ENCODE measurements at places on chromosomes 5 and 9.

DNA sequence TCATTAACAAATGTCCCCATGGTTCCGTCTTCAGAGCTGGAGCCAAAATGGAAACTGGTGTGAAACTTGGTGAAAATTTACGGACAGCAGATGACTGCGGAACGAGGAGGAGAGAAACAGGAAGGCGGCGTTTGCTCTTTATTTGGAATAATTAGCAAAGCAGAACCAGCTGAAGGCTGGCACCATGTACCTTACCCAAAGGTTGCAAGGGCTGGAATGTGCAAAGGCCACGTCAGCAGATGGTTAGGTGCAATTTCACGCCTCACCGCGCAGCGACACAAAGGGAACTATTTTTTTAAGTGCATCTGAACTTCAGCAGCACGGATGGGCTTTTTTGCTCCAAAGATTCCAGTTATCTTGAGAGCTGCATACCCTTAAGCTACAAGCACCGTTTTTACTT is 127.4 kb downstream of the COL23A1 start:
- DNase-seq: no peak

DNA sequence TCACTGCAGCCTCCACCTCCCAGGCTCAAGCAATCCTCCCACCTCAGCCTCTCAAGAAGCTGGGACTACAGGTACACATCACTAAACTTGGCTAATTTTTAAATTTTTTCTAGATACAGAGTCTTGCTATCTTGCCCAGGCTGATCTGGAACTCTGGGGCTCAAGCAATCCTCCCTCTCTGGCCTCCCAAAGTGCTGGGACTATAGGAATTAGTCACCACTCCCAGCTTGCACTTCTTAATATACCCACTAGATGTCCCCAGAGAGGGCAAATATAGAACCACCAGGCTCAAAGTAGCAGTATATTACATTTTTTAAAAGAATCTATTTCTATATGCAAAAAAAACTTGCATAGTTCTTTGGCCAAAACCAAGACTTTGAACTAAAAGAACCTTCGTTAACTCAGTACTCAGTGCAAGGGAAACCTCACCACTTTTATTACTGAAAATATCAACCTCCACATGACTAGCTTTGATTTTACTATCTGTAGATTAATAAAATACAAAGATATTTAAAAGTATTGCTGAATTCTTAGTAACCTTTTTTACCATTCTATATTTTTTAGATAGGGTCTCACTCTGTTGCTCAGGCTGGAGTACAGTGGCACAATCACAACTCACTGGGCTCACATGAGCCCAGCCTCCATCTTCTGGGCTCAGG is 25.8 kb upstream of the HSD17B3 start:
- DNase-seq: no peak

DNA sequence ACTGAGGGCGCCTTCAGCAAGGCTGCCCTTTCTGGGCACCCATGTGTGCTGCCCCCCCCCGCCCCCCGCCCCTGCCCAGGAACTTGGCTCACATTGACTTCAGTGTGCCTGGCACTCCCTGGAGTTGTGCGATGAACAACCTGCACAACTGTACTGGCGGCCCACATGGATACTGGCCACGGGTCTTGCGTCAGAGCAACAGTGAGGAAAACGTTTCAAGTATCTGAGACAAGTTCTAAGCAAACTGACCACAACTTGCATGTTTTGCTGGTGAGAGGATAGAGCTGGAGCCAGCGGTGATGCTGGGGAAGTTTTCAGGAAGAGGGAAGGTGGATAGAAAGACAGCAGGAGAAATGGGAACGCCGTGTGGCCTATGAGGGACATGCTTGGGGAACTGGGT is 45.4 kb downstream of the HABP4 start:
- DNase-seq: no peak

- no peak for DNase-seq
These were observed 37.5 kb upstream of the SHB start for GRCh38 chr9:38106488-38106887.

DNA sequence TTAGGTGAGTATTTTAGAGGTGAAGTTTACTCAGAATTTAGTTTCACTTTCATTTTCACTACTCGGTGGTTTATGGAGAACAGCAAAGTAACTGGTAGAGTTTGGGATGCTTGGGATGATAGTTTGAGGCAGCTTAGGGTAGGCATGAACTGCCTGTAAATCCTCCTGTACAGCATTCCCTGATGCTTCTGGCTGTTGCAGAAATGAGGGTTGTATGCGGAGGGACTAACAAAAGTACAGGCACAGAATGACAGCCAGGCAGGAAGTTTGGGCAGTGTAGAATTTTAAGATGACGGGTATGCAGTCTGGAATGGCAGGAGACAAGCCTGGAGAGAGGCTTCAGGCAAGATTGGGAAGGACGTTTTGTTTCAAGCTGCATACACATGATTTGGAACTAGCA is 48.0 kb upstream of the FAM120AOS start:
- no peak for DNase-seq

- DNase-seq: no peak
These were observed 125.4 kb downstream of the ARHGEF28 start for GRCh38 chr5:73751254-73751914.

DNA sequence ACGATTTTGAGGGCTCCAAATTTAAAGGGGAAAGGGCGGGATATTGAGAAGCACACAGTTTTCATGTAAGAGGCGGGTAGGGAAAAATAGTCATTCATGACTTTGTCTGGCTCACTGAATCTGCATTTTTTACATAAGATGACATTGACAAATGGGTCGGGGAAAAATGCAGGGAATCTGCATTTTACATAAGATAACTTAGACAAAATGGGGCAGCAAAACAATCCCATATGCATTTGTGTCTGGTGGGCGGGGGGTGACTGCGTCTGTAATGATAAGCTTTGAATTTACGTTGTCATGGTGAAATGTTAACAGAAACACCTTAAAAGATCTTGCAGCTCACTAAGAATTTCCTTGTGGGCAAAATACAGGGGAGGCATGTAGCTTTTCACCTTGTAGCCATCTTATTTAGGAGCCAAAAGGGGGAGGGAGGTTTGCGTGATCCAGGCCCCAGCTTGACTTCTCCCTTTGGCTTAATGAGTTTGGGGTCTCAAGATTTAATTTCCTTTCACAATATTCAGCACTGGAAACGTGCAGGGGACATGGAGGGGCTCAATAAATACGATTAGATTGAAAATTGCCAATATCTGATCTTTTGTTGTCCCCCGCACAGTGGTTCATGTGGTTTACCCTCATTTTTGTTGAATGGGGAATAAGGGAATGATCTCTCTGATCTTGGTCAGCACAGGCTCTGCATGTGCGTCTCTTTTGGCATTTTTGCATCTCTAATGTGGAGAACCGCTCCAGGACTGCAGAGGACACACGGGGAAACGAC is 41.1 kb upstream of the GADD45G start:
- DNase-seq: no peak

GRCh38 chr5:132257131-132258101 is at the start of gene PDLIM4:
TSS of gene PDLIM4 (plus strand) at chr5:132257696. CDS start at chr5:132257735, 39 bp downstream.
- DNase-seq: no peak

DNA sequence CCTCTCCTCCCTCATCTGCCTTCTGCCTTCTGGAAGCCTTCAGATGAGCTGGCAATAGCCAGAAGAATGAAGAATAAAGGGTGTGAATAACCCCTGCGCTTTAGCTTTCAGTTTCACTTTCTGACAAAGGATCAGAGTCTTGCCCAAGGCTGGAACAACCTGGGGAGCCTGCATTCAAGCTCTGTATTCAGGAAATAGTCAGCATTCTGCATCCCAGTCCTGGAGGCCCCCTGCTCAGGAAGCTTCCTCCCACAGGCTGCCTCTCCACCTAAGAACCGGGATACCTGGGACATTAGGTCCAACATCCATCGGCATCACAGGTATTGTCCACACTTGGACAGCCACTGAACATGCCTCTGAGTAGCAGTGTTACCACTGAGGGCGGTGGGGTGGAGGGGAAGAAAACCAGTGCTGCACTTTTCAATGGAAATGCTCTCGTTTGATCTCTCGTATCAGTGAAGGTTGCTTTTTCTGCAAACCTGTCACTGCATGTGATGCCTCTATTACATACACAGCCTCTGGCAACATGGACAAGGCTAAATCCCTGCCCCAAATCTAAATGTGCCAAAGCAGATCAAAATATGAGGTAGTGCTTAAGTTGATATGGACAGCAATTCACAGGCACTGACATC is 39.8 kb upstream of the ACO1 start:
- DNase-seq: no peak

DNA sequence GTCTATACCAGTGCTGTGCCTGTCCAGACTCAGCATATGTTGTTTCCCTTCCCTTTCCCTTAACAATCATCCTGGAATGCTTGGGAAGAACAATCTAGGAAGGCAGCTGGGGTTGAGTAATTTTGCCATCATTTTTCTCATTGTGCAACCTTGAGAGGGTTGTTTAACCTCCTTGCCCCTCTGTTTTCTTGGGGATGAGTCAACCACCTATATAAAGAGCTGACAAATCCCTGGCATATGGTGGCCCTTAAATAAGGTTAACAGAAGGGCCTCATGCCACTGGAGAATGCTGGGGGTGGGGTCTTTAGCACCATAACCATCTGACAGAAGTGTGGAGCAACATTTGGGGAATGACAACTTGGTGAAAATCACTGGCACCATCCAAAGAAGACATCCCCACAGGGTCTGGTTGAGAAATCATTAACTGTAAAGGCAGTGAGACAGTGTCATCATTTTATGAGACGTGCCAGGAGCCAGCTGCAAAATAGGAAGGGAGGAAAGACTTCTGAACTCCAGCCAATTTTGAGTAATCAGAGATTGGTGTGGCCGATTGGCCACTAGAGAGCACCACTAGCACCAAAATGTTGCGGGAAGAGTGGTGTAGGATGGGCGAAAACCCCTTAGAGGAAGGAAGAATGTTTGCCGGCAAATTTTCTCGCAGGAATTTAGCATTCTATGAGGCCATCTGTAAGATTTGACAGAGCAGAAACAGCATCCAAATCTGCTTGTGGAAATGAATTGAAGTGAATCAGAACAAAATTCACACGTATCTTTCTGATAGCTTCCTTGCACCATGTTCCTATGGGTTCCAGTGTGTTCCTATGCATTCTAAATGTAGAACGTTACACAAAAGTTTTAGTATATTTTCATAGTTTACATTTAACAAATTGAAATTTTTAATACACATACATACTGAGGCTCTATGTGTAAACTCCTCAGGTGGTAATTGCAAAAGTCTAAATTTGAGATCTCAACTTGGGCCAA is 113.8 kb downstream of the MSX2 start:
- no peak for DNase-seq

DNA sequence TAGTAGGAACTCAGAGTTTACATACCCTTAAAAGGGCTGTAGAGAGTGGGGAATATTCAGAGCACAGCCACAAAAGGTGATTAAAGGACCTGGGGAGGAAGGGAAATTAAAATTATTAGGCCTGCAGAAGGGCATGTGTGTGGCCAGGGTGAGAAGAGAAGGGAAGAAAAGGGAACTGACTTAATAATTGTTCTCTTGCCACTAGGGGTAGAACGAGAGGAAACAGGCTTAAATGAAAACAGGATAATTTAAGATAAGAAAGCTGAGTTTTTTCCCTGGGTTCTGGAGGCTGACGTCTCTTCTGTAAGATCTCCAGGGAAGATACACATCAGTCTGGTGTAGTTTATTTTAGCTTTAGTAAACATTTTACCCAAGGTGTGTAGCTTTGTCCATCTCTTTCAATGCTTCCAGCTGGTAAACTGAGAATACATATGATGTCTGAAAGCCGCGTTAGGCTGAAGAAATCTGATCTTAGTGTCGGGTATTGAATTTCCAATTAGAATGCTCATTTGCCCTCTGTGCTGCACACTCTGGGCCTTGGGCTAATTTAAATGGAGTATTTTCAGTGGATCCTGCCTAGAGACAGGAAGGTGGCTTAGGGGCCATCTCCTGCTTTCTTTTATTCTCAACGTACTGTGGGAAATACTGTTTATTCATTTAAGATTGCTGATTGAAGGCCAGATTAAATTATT is 416.8 kb downstream of the TMEM38B start:
- no peak for DNase-seq

GRCh38 chr5:66828548-66829357 is 232.6 kb downstream of the MAST4 start:
- no peak for DNase-seq

DNA sequence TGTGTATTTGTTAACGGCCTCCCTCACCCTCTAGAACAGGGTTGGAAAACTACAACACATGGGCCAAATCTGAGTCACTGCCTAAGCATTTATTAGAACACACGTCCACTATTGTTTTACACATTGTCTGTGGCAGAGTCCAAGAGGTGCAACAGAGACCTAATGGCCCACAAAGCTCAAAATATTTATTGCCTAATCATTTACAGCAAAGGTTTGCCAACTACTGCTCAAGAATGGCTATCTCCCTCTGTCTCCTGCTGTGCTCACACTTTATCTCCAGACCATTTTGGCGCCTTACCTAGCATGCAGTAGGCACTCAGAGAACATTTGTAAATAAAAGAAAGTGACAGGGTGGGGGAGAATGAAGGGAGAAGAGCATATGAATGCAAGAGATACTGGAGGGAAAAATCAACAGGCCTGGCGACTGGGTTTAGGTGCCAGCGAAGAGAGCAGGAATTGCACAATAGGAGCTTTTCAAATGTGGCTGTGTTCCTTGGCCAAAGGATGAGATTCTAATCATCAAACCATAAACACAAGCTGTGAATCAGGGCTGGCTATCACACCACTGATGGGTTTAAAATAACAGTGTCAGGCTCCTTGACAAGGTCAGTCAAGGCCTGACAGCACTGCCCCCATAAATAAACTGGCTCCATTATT is 80.3 kb downstream of the EPB41L4A start:
- no peak for DNase-seq

GRCh38 chr5:14557791-14558415 is 23.7 kb upstream of the OTULINL start:
- DNase-seq: no peak

- DNase-seq: no peak
These were observed 59.0 kb downstream of the BASP1 start for GRCh38 chr5:17276445-17276844.

DNA sequence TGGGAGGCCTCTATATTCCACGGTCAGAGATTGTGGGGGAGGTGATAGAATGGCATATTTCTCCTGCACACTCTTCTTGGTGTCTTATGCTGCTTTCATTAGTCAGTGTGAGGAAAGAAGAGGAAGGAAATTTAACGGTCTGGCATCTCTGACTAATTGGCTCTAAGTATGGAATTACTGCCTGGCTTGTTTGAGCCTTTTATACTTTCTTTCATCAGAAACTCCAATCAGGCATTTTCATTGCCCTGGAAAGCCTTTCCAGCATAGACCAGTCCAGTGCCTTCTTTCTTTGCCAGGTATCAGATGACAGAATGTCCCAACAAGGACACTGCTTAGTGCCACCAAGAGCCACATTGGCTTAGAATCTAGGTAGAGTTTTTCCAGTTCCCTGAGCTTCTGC is 30.2 kb downstream of the CYSTM1 start:
- DNase-seq: no peak

GRCh38 chr5:181088289-181088688 is 42.7 kb downstream of the OR2V1 start:
- DNase-seq: no peak

GRCh38 chr5:168752416-168753190 is 173.4 kb upstream of the PANK3 start:
- DNase-seq: no peak

- no peak for DNase-seq
These were observed 53.8 kb downstream of the PDZD2 start for GRCh38 chr5:31692561-31693221.

Measured in activated CD8-positive, alpha-beta memory T cell treated with anti-CD3 and anti-CD28 coated beads for 48 hours (primary cell).